ENCODE measurements at places on chromosomes 5 and 9. TPM values are rescaled to one million over a fixed set of nuclear protein-coding genes. Genes with fewer than 3 reads are reported as not detected.

The CXCL14 gene
- not detected for total RNA-seq

The WDR38 gene
- total RNA-seq, result not detected

The SNX2 gene
- 40.0 TPM for total RNA-seq

The PCDHGB4 gene
- 0.13 TPM for total RNA-seq

The PALM2AKAP2 gene
- total RNA-seq, result not detected

The PCSK5 gene
- 1.8 TPM for total RNA-seq

The C5 gene
- total RNA-seq, result 1.1 TPM

The ADGRD2 gene
- not detected for total RNA-seq

The TXNDC8 gene
- total RNA-seq, result not detected

The BAAT gene
- not detected for total RNA-seq

The ORM2 gene
- total RNA-seq, result not detected

The SLC34A3 gene
- not detected for total RNA-seq

The ZNF454 gene
- not detected for total RNA-seq

The ZNF622 gene
- 45.9 TPM for total RNA-seq

The PCDHGB1 gene
- total RNA-seq, result not detected

The SLC25A46 gene
- total RNA-seq, result 50.9 TPM

The PDLIM4 gene
- total RNA-seq, result 0.39 TPM

The DAB2IP gene
- 0.27 TPM for total RNA-seq

The DDX4 gene
- total RNA-seq, result not detected

The PCDHGA3 gene
- total RNA-seq, result not detected

The CCL19 gene
- total RNA-seq, result not detected

The FNIP1 gene
- total RNA-seq, result 16.0 TPM

The IL4 gene
- total RNA-seq, result 6.8 TPM

The CARD9 gene
- total RNA-seq, result 1.4 TPM

The TEK gene
- not detected for total RNA-seq

The PCDHB3 gene
- total RNA-seq, result not detected

The ANKRD34B gene
- not detected for total RNA-seq

The EQTN gene
- not detected for total RNA-seq

The MYMK gene
- not detected for total RNA-seq

The LHX3 gene
- total RNA-seq, result not detected

The LCN1 gene
- total RNA-seq, result not detected

The FBXW2 gene
- 73.2 TPM for total RNA-seq

The KCNV2 gene
- not detected for total RNA-seq

The TAF11L5 gene
- total RNA-seq, result not detected

The PCDHB4 gene
- total RNA-seq, result not detected

The GPR151 gene
- not detected for total RNA-seq

The CARD19 gene
- 43.6 TPM for total RNA-seq

The RASGEF1C gene
- not detected for total RNA-seq

The HACD4 gene
- total RNA-seq, result 4.4 TPM

The CLIC3 gene
- total RNA-seq, result 3.4 TPM

The BRD8 gene
- 64.8 TPM for total RNA-seq

The FAXDC2 gene
- total RNA-seq, result 0.18 TPM

The TENT4A gene
- 25.6 TPM for total RNA-seq
